Panc1 (cell line): ENCODE measurements at places on chromosomes 3 and 15.

DNA sequence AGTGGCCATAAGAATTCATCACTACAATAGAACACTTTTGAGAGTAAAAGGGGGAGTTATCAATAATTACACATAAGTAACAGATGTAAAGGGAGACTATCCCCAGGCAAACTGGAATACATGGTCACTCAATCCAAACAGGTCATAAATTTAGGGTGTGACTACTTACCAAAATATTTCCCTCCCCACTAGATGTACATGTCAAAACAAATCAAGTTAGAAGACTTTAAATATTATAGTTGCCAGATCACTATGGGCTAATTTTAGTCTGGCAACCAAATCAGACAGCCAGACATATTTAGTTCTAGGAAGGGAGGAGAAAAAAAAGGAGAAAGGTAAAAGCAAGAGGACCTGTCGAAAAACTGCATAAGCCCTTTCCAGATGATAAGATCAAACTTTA is 23.1 kb downstream of the SLC24A5 start:
- no peak for DNase-seq

- DNase-seq = no peak
These were observed 19.3 kb downstream of the ALCAM start for GRCh38 chr3:105385819-105386508.

DNA sequence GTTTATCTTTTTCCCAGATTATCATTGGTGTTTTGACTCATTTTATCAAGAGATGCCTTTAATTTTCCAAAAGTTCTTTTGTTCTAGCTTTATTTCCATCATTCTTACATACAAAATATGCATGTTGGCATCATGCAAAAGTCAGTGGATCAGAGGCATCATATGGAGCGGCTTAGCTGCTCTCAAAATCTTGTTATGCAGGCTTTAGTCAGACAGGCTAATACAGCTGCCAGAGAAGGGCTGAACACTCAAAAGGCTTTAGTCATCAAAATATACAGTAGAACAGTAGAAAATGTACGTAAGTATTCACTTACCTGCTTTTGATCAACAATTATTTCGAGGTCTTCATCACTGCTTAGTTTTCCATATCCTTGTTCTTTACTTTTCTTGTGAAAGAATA is 65.5 kb downstream of the PEX5L start:
- DNase-seq = no peak

DNA sequence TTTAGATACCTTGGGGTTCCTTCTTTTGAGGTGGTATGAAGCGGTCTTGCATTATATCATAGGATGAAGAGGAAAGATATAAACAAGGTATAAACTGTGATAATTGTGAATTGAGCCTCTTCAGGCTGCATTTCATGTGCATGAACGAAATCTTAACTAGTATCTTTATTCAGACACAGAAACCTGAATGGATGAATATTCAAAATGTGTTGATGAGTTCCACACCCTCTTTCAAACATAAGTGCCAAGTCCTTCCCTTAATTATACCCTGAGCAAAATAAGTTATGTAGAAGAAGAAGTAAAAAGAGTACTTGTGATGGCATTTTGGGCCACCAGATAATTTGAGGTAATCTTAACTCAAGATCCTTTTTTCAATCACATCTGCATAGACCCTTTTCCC is 103.1 kb upstream of the CFAP20DC start:
- no peak for DNase-seq

- DNase-seq = no peak
These were observed 1.3 kb upstream of the UNC13C start for GRCh38 chr15:53976844-53977392.

GRCh38 chr3:192892981-192893700 is 24.5 kb downstream of the MB21D2 start:
- peak; percentile 69 for DNase-seq

GRCh38 chr3:148202386-148202785 is 495.3 kb upstream of the AGTR1 start:
- DNase-seq = no peak

- DNase-seq = no peak
These were observed 414.2 kb downstream of the CNTN4 start for GRCh38 chr3:2512881-2513280.

- no peak for DNase-seq
These were observed 21.8 kb downstream of the ST3GAL6 start for GRCh38 chr3:98784666-98785600.

DNA sequence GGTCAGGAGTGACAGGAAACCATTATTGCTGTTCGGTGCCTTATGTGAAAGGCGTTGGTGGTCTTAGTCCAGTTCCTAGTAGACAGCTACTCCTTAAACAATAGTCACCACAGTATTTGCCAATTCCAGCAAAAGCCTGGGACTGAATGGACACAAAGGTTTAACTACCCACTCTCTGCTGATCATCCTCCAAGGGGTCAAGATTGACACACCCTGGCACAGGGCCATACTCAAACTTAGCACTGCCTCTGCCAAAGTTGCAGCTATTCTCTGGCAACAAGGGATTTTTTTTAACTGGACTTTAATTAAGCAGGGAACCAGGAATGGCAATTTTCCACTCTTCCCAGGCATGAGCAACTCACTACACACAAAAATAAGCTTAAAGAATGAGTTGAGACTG is 193.9 kb downstream of the NLGN1 start:
- no peak for DNase-seq

DNA sequence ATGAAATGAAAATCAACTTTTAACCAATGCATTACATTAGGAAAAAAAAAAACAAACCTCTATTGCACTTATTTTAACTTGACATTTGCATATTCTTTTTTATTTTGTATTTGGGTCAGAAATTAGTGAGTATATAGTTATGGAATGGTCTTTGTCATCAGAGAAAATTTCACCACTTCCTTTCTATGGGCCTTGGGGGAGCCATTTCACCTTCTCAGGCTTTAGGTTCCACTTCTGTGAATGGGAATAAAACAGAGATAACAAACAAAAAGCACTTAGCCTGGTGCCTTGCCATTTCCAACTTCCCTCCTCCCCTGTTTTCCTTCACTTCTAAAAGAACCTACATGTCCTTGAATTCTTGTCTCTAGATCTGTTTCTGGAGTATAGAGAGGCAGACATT is 168.0 kb upstream of the STT3B start:
- DNase-seq = no peak

GRCh38 chr15:42591238-42591934 is 16.0 kb downstream of the STARD9 start:
- DNase-seq = no peak

DNA sequence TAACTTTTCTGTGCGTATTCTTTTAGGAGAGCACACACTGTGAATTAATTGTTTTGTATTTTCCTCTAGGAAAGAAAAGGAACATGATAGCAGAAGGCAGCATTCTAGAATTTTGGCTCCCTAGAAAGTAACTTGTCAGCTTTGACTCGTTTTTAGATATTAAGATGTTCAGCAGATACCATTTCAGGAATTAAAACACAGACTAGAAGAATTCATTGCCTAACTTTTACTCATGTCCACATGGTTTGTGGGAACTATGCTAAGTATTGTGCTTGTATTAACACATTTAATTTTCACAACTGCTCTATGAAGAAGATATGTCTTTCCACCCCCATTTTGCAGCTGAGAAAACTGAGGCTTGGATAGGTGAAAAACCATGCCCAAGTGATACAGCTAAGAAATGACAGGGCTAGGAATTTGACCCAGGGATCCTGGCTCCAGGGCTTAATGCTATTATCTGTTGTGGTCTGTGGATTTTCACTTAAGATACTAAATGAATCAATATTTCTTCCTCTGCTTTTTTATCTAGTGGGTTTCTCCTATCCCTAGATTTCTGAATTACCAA is 128.8 kb downstream of the MITF start:
- DNase-seq = no peak

GRCh38 chr15:82799183-82799841 is 6.6 kb downstream of the FSD2 start:
- no peak for DNase-seq

- no peak for DNase-seq
These were observed 9.0 kb downstream of the NIPA1 start for GRCh38 chr15:22795206-22796063.

GRCh38 chr15:58608711-58609110 is 140.8 kb downstream of the ADAM10 start:
- no peak for DNase-seq
